Activated CD4-positive, alpha-beta T cell treated with anti-CD3 and anti-CD28 coated beads, Interleukin-10, Interleukin-2, amounts not matched to agents 100 ng/mL and 50 ng/mL, durations not matched to agents 16 hours and 8 hours (primary cell): ENCODE measurements at places on chromosomes 2 and 18.

- no peak for DNase-seq
Observed at GRCh38 chr18:8982416-8983183, 119.9 kb upstream of the NDUFV2 start.

GRCh38 chr2:151777935-151778334 lies 43.7 kb upstream of the NEB start:
- DNase-seq = no peak

- no peak for DNase-seq
Observed at GRCh38 chr18:65792456-65793074, 41.8 kb downstream of the CDH7 start.

GRCh38 chr18:61955644-61956043 lies 62.8 kb upstream of the RNF152 start:
- no peak for DNase-seq

GRCh38 chr2:100004959-100005387 lies 137.4 kb downstream of the AFF3 start:
- DNase-seq = no peak

DNA sequence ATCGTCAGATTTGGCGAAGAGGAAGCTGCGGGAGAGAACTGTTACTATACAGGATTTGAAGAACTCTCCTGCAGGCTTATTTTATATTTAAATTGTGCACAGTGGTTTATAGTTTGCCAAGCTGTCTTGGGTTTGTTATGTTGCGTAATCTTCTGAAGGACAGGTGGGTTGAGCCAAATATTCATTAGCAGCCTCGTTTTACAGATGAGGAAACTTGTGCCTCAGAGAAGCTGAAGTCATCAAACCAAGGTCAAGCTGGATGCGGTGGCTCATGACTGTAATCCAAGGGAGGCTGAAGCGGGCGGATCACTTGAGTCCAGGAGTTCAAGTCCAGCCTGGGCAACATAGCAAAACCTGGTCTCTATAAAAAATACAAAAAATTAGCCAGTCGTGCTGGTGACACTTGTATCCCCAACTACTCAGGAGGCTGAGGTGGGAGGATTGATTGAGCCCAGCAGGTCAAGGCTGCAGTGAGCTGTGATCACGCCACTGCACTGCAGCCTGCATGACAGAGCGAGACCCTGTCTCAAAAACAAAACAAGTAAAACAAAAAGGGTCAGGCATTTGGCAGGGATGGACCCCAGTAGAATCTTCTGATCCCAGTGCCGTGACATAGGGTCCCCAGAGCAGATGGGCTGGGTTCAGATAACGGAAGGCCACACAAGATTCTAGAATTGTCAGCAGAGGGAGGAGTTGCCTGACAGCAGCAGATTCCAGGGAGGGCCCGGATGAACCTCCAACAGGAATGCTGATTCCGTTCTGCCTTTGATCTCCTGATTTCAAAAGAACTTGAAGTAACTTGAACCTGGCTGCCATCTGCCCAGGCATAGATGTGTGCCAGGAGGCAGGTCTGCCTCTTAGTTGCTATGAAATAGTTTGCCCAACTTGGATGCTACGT lies 50.6 kb downstream of the SH3BP4 start:
- no peak for DNase-seq
